Stimulated activated CD8-positive, alpha-beta memory T cell treated with anti-CD3 and anti-CD28 coated beads, Interleukin-7, amount 100 ng/mL, for 1 hour (primary cell): ENCODE measurements at places on chromosomes 1 and 21.

DNA sequence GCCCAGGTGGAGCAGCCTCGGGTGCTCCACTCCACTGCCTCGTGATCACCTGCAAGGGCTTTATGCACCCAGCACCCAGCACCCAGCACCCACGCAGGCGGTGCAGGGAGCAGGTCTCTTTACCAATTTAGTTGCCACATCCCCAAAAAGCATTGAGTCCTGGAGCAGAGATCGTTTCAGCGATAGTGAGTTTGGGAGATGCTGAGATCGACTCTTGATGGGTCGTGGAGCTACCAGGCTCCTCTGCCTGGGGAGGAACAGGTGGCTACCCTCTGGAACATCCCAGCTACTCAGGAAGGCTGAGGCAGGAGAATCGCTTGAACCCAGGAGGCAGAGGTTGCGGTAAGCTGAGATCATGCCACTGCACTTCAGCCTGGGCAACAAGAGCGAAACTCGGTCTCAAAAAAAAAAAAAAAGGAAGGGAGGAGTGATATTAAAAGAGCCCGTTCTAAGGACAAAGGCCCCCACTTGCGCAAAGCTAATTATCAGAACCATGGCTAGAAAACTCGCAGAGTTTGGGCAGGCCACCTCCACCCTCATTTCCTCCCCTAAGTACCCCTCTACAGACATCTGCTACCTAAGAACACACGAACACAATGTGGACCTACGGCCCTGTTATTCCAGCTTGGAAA is 106.5 kb upstream of the SLC45A1 start:
- no peak for DNase-seq

DNA sequence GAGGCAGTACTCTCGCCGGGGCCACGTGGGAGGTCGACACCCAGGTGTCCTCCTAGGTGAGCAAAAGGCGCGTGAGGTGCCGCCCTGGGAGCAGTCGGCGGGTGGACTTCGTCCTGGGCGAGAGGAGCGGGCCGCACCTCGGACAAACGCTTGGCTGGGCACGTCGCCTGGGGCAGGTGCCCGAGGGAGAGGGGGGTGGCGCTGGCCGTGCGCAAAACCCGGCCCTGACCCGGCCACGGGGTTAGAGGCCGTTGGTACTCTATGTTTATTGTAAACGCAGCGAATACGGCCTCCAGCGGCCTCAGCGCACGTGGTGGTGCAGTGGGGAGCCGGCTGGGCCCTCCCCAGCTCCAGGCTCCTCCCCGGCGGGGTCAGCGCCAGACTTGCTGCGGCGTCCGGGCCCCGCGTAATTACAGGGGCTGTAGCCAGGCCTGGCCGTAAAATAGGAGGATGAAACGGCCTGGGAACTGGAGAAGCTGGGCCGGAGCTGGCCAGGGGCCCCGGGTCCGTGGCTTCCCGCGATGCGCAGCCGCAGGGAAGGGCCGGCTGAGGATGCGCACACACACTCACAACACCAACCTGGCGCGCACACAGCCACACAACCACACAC is 1.6 kb upstream of the EFNA1 start:
- no peak for DNase-seq

- DNase-seq, result no peak
These were observed 3.5 kb upstream of the DMRTA2 start for GRCh38 chr1:50426702-50427085.

DNA sequence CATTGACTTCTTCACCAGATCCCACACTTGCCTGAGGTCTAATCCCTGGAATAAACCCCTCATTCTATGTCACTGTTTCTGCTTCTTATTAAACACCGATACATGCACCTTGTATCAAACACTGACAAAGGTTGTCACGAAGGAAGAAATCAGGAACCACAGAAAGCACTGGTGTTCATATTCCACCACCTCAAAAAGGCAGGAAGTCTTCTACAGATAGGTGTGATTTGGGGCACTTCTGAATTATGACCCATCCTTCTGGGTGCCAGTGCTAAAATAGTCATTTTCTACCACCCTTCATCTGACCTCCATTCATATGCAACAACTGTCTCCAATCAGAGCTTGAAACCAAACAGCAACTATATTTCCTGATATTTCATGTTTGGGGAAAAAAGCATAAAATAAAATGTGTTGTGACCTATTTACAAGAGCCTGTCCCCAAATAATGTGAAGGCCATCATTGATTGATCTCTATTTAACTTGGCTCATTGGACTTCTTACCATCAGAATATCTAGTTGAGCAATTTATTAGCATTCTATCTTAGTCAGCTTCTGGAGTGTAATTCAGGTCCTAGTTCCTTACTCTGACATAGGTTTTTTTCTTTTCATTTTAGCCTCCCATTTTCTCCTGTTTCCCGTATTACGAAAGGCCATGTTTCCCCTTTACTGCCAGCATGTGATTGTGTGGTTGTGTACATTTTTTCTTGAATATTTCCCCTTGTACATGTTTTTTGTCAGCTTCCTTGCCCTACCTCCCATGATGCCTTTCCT is 43.1 kb downstream of the DUSP10 start:
- no peak for DNase-seq

GRCh38 chr1:42145389-42145716 is 7.9 kb upstream of the GUCA2B start:
- DNase-seq, result no peak

DNA sequence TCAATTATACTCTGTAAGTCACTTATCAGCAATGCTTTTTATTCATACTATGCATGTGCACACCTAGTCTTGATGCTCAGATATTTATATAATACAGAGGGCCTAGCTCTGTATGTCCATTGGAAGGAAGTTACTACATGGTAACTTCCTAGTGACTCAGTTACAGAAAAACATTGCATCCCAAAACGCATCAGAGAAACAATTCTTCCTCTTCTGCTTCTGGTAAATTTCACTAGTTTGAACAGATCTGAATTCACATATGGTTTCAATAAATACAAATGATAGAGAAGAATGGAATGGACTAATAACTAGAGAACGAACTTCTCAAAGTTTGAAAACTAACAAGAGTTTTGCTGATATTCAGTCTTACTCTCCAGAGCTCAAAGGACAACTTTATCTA is 811.3 kb upstream of the ADGRL2 start:
- DNase-seq, result no peak

GRCh38 chr1:64766429-64766828 is 21.6 kb downstream of the RAVER2 start:
- no peak for DNase-seq

DNA sequence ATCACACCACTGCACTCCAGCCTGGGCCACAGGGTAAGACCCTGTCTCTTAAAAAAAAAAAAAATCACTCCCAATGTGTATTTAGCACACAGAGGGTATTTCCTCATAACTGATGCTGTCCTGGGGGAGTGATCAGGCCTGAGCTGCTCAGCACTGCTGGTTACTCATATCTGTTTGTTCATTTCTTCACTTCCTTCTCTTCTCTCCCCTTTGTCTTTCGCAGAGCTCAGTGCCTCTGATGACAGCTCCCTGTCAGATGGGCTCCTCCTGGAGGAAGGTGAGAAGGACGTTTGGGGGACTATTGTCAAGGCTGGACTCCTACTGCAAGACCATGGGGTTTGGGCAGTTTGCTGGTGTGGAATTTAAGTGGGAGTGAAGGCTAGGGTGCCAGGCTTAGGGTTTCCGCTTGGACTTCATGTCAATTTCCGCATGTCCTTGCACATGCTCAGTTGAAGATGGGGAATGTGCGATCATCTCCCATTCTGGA is 13.0 kb downstream of the INAVA start:
- DNase-seq, result no peak

DNA sequence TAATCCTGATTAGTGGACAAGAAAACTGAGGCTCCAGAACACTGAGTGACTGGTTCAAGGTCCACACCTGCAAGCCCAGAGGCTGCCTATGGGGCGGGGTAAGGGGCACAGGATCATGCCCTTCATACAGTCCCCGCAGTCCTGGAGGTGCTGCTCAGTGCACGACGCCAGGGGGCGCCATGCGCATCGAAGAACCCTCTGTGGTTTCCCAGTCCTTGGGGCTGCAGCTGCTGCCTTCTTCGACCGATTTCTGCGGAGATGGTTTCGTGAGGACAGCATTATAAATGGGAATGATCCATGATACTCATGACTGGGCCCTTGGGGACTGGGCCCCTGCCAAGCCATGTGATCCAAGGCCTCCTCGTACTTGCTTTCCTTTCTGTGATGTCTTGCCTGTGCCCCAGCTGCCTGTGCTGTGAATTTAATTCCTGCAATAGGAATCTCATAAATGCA is 37.1 kb upstream of the ARHGEF10L start:
- no peak for DNase-seq

- no peak for DNase-seq
These were observed 97.8 kb upstream of the B3GALT2 start for GRCh38 chr1:193284219-193284618.

GRCh38 chr1:206909161-206909882 is 12.1 kb downstream of the IL24 start:
- DNase-seq, result no peak

GRCh38 chr1:164773102-164773501 is 214.1 kb downstream of the PBX1 start:
- no peak for DNase-seq

GRCh38 chr1:38919130-38919529 is 22.5 kb downstream of the RHBDL2 start:
- DNase-seq, result no peak

DNA sequence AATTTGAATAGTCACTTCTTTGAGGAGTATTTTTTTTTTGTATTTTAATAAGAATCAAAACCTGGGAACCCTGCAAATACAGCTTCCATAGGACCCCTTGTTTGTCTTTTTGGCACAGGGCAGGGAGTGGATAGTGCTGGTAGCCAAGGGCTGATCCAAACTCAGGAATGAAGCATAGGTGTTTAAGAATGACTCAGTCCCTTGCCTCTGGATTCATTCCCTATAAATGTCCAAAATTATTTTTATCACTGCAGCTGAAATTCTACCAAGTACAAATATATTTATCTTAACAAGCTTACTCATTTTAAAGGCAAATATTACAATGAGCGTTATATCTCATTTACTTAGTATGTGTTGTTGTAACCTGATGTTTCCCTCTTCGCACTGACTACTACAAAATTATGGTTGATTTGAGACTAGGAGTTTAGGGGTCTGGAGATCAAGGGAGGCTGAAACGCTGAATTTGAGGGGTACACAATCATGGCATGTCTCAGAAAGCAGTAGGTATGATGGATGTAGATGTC is 278.6 kb upstream of the LYPLAL1 start:
- DNase-seq, result no peak

DNA sequence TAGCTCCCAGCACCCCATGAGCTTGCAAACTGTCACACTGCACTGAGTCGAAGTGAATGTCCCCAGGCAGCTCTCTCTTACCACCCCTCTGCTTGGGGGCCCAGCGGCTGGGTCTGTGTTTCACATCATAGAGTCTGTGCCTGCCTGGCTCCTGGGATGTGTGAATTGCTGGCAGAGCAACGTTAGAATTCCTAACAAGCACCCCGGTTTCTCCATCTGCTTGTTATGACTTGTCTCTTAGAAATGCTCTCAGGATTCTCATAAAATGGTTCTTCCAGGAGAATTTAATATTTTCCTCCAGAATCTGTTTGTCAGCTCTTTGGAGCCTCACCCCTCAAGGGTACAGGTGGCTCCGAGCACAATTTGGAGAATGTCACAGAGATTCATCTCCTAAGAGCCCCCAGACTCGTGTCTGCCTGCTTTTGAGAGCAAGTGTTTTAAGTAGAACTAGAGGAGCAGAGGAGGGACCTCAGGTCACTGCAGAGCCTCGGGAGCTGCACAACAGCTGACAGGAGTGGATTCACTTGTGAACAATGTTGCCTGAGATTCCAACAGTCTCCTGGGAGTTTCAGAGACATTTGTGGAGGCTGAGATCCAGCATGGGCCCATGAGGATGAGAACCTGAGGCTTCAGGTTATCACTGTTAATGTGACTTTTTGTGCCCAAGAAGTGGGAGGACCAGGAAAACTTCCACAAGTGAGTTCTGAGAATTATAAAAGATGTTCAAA is 131.5 kb downstream of the KCNJ6 start:
- no peak for DNase-seq

DNA sequence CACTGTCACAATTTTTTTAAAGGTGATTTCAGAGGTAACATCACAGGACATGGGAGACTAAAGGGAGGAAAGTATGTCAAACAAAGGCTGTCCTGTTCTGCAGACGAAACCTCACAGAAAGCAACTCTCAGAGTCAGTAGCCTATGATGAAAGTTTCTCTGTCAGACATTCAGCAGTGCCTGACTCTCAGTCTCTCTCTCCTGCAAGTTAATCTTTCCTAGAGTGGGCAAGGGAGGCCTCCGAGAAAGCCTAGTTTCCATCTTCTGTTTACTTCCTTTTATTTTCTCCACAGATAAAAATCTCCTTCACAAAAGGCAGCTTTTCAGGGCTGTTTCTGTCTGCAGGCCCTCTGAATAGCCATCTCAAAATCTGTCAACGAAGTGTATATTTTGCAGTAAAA is 24.9 kb upstream of the FMO2 start:
- DNase-seq, result no peak

- no peak for DNase-seq
These were observed 24.6 kb downstream of the PKP1 start for GRCh38 chr1:201307760-201308499.

DNA sequence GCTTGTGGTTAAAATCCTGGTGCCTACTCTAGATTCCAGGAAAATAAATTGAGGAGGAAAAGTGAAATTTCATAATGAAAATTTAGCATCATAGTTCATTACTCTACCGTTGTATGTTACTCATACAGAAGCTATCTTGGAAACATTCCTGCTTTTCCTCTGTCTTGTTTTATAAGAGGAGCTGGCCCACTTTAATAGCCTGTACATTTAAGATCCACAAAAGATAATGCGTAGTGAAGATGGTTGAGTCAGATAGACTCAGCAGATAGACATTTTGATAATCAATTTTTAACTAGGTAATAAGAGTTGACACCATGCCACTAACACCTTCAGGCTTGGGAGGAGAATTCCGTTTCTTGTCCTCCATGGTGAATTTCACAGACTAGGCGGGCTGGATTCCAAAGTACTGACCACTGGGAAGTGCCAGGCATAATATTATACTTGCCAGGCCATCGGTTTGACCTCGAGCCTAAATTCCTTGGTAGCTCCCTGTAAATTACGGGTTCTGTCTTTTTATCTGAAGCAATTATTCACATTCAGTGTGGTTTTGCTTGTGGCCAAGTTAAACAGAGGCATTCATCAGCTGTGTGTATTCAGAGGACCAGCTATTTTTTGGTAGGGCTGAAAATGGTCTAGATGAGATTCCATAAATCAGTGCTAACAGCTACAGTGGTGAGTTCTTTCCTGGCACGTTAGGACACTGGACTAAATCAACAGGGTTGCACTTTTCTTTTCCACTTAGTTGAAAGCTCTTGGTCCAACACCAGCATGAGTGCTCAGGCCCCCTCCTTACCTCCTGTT is 111.9 kb upstream of the KAZN start:
- no peak for DNase-seq

GRCh38 chr21:32055305-32055704 is 182.5 kb downstream of the HUNK start:
- DNase-seq, result no peak
